ENCODE measurements at places on chromosomes 12 and 14.
A peak's percentile ranks its signal among the peaks of the same experiment; 100 is the strongest.

GRCh38 chr12:51124504-51124903 is 41.1 kb upstream of the CSRNP2 start:
- no peak for DNase-seq

DNA sequence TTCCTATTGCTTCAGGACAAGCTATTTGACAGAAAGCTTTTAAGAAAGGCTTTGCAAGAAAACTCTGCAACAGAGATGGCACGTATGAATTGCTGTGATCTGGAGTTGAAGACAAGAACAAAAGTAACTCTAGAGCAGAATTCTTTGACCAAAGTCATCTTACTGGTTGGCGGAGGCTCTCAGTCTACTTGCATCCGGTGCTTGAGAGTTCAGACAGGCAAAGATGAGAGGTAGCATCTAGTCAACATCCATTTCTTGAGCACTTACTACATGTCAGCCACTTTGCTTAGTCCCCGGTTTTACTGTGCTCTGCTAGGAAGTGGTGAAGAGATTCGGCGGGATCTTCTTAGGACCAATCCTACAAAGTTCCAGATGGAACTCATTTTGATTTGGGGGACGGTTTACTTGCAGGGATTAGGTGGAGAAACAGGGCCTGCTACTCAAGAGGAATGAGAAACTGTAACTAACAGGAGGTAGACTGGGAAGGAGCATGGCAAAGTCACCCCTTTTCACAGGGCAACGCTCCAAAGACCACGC is 404 bp upstream of the CCDC91 start:
- no peak for DNase-seq

- DNase-seq = no peak
Measured at GRCh38 chr14:102359341-102359740, 3.3 kb downstream of the CINP start.

GRCh38 chr14:95183082-95183481 is 25.8 kb upstream of the DICER1 start:
- no peak for DNase-seq

- DNase-seq = no peak
Measured at GRCh38 chr12:124306686-124307555, 12.0 kb downstream of the RFLNA start.

GRCh38 chr14:79663453-79663852 is 547.9 kb downstream of the DIO2 start:
- no peak for DNase-seq

DNA sequence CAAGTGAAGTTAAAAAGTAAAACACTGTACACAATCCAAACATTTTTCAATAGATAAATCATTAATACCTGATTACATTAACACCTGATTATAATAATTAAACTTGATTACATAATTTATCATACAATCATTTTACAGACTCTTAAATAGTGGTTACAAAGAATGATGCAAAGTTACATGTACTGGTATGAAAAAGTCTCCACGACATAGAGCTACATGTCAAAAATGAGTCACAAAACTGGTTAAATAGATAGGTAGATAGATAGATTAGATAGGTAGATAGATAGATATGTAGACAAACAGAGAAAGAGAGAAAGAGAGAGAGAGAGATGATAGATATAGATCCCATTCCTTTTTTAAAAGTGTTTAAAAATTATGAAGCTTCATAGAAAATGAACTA is 109.2 kb downstream of the NUAK1 start:
- no peak for DNase-seq

- DNase-seq = no peak
Measured at GRCh38 chr14:101257551-101257950, 303.7 kb upstream of the DIO3 start.

DNA sequence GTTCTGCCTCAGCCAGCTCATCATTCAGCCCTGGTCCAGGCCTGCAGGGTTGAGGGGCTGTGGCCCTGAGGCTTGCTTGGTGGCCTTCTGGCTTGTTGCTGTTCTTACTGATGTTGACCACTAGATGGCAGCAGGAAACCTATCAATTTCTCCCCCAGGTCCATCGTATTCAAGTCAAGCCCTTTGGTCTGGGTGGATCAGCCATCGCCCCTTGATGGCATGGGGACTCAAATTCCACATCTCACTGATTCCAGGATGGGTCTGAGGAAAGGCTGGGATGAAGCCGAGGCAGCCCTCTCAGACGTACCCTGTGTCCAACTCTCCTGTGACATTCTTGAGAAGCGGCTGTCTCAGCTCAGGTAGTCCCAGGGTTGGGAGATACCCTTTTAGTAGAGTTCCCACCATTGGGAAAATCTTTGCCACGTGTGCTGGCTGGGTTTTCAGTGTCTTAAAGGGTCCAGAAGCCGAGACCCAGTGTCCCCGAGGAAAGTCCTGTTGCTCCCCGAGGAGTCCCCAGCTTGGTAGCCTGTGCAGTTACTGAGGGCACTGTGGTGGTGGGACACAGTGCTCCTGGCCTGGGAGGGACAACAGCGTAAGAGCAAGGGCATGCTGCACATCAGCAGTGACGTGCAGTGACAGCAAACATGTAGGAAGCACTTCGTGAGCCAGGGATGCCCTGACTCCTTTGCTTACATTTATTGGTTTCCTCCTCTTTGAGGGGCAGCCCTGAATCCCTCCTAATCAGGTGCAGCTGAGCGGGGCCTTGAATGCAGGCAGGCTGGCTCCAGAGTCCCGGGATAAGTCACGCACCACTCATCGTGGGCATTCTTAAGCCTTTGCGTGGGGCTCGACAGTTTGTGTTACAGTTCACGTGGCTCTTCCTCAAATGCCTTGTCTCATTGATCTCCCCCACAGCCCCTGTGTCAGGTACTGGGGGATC is 58.6 kb downstream of the TSPAN9 start:
- DNase-seq = peak; percentile 91

DNA sequence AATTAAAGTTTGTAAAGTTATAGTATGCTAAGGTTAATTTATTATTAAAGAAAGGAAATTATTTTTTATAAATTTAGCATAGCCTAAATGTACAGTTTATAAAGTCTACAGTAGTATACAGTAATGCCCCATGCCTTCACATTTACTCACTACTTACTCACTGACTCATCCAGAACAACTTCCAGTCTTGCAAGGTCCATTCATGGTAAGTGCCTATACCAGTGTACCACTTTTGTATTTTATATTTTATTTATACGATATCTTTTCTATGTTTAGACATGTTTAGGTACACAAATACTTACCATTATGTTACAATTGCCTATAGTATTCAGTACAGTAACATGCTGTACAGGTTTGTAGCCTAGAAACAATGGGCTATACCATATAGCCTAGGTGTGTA is 95.1 kb upstream of the GRIN2B start:
- no peak for DNase-seq

GRCh38 chr14:76514213-76514998 is 138.5 kb downstream of the ESRRB start:
- no peak for DNase-seq

- no peak for DNase-seq
Measured at GRCh38 chr12:10965476-10965875, 21.2 kb downstream of the TAS2R50 start.

GRCh38 chr12:71685312-71685906 is 473 bp upstream of the TMEM19 start:
- no peak for DNase-seq

GRCh38 chr14:105489542-105490266 is 1.3 kb upstream of the TEDC1 start:
- DNase-seq = no peak

DNA sequence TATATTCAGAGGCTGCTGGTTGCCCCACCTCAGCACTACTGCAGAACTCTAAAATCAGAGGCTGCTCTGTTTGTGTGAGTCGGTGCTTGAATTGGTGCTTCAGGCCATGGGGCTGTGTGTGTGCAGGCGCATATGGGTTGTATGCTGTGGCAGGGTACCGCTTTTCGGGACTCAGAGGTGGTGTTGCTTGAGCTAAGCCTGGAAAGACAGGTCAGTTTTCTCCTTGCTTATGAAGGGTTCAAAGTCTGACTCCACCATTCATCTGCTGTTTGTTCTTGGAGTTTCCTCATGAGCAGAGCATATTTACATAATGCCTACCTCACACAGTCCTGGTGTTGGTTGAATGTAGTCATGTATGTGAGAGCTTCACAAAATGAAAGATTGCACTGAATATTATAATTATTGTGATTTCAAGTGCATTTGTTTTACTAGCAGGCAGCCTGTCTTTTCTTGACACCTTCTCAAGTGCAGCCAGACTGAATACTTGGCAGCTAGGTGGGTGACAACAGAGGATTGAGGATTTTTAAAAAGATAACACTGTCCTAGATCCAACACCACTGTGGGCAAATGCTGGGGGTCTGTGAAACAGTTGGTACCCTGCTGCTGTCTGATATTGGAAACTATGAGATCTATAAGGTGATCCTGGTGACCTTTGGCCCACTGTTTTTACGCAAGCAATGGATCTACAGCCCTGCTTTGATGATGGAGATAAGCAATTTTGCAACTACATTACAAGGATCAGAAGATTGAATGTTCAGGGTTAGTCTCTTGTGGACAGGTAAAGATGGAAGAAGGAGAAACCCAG is 1.0 kb upstream of the ANG start:
- DNase-seq = no peak

GRCh38 chr12:4422985-4423384 is 22.6 kb downstream of the FGF6 start:
- DNase-seq = no peak

- peak; percentile 25 for DNase-seq
Measured at GRCh38 chr12:48185181-48185919, 1.9 kb downstream of the CCDC184 start.

DNA sequence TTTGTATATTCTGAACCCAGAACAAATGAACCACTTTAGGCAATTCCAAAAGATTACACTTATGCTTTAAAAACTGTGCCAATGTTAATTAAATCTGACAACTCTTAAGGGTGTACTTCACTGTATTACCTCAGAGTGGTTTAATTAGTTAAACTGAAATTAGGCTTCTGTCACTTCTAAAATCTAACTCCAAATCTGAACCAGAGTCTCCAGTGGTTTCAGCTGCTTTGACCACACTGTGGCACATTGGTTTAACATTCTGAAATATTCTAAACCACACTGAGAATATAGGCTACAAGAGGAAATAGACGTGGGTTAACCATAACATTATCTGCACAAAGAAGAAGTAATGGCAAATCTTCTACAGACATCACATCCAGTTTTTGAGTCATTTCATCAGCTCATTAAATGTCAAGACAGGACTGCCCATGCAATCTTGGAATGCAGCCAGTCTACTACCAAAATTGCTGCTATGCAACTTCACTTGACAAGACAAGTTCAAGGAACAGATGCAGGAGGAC is 94.8 kb downstream of the LRP6 start:
- DNase-seq = no peak

DNA sequence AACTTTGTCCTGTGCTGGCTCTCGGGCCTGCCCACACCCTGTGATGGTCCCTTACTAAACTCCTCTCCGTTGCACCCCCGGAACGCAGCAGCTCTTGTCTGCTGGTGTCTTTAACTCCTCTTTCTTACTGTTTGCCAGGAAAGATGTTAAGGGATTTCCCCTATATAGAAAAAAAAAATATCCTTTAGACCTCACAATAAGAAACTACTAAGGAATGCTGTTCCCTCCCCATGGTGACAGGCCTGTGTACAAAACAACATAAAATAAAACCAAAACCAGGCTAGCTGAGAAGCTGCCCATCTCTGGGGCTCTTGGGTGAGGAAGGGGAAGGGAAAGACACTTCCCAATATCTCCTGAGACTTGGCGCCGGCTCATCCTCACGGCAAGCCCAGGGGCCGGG is 95.4 kb downstream of the CHGA start:
- no peak for DNase-seq

GRCh38 chr12:108614639-108615038 is 16.8 kb upstream of the TMEM119 start:
- no peak for DNase-seq

DNA sequence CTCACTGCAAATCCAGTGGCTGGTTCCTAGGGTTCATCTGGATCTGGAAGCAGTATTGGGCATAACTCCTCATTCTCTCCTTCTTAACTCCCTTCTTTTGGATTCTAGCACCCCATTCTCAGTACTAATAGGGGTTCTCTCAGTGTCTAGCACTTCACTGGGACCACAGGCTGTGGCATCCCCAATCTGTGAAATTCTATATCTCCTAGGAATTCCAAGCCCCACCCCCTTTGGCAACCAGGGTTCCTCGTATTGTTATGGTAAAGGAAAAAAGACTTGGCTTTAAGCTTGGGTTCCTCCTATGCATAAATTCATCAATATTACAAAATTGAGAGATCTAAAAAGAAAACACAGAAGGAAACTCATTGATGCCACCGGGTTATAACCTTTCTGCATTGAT is 45.0 kb upstream of the FBXO21 start:
- DNase-seq = no peak

GRCh38 chr14:94775871-94776210 is 5.9 kb upstream of the GSC start:
- DNase-seq = no peak

DNA sequence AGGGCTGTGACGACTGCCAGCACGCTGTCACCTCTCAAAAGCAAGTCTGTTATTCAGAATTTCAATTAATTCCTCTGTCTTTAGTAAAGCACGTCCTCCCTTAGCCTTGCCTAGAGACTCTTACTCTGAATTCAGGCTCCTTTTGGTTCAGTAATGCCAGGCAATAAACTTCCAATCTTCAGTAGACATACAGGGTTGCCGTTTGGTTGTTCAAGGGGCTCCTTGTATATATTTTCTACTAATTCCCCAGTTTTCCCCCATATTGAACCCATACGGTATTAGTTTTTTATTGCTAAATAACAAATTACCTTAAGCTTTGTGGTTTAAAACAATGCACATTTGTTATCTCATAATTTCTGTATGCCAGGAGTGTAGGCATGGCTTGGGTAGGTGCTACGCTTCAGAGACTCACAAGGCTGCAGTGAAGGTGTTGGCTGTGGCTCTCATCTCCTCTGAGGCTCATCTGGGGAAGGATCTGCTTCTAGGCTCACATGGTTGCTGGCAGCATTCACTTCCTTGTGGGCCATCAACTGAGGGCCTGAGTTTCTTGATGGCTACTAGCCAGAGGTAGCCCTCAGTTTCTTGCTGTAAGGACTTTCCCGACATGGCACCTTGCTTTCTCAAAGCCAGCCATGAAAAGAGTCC is 7.3 kb upstream of the CLECL1 start:
- peak; percentile 15 for DNase-seq

GRCh38 chr14:20327005-20327869 is 5.8 kb downstream of the CCNB1IP1 start:
- DNase-seq = peak; percentile 35

GRCh38 chr12:85552461-85552860 is 272.4 kb downstream of the ALX1 start:
- no peak for DNase-seq

DNA sequence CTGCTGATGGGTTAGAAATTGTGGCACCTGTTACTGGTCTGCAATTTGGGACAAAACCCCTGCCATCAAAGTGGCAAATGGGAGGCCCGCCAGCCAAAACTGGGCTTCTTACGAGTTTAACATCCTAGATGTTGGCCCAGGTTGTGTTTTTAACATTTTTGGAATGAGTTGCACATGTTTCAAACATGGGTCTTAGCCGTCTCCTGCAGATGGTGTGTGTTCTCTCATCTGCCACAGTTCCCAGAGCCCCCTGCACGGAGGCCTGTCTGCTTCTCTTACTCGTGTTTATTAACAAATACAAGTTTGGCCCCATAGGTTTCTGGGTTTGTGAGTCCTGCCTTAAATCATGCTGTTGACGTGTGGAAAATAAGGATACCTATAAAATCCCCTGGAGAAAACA is 46.5 kb downstream of the CACNA2D4 start:
- no peak for DNase-seq

All from iPS-NIHi11 (cell line).